ENCODE measurements at places on chromosomes 6 and 20.

DNA sequence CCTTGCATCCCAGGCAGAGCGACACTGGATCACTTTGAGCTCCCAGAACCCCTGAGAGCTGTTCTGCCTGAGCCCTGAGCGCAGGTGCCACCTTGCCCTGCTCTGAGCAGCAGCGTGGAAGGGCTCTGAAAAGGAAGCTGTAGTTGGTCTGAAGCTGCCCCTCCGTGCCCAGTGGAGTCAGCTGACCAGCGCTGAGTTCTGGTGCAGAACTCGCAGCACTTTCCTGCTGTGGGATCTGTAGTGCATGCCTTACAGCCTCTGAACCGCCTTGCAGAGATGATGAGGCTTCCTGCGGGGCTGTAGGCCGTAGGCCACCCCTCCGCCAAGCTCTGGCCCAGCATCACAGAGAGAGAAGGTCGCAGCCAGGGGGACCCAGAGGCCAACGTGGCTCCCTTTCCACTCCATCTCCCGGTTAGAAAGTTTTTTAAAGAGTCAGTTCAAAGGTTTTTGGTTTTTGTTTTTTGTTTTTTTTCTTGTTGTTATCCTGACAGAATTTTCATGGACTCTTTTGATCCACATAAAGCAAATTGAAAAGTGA is 158.3 kb upstream of the CST7 start:
- no peak for DNase-seq

GRCh38 chr20:11377761-11378160 is 539.9 kb upstream of the BTBD3 start:
- no peak for DNase-seq

DNA sequence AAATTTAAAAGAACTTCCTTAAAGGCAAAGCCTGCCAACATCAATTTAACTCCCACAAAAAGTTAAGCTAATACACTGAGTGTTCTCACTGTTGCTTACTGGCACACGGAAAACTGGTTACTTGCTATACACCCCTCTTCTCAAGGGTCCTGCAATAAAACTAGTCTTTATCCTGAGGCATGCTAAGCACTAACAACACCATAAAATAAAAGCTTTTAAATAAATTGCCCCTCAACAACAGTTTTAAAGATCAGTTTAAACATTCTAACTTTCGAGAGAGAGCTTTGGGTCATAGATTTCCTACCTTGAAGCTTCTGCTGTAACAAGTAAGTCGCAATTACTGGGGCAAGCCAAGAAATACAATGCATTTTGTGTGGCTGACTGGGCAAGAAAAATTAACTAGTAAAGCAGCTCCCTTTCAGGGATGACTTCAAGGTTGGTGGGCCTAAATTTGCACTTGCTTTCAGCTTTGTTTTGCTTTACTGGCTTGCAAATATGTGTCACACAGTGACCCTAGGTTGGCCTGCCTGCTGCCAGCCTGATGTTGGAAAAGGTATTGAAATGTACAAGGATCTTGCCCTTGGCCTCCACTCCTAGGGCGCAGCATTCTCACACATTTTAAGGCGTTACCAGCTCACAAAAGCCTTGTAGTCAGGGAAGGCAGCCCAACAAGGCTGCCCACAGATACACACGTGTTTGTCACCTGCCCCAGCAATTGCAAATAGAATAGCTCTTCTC is 4.0 kb upstream of the HEY2 start:
- DNase-seq, result no peak

- DNase-seq, result no peak
Observed at GRCh38 chr6:88626460-88626859, 337.0 kb downstream of the RNGTT start.

GRCh38 chr6:132830334-132830751 is 16.0 kb downstream of the RPS12 start:
- DNase-seq, result peak; percentile 69

GRCh38 chr6:99905209-99906106 is 88.6 kb downstream of the MCHR2 start:
- peak; percentile 42 for DNase-seq

DNA sequence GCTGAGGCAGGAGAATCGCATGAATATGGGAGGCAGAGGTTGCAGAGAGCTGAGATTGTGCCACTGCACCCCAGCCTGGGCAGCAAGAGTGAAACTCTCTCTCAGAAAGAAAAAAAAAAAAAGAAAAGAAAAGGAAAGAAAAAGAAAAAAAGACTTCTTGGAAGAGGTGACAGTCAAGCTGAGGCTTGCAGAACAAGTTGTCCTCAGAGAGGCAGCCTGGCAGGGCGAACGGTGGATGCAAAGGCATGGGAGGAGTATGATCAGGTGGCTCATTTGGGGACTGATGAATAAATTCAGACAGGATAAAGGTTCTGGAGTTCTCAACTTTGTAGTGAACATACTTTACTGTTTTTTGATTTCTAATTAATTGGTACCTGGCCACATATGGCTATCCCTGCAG is 12.4 kb downstream of the ZNF341 start:
- no peak for DNase-seq

- DNase-seq, result peak; percentile 32
Observed at GRCh38 chr20:45061244-45061643, 39.7 kb downstream of the KCNS1 start.

DNA sequence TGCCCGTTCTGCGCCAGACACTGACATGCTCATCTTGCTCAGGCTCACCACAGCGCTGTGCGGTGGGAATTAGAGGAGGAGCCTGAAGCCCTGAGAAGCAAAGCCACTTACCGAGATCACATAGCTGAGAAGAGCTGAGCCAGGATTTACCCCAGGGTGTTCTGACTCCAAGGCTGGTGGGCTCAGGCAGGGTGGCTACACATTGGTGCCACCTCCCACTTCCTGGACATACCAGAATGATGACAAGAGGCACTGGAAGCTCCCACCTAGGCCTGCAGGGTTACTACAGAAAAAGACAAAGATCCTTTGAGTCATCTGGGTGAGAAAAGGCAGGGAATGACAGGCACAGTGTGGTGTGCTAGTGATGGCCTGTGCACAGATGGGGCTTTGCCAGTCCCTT is 24.4 kb upstream of the FKBP1A start:
- no peak for DNase-seq

DNA sequence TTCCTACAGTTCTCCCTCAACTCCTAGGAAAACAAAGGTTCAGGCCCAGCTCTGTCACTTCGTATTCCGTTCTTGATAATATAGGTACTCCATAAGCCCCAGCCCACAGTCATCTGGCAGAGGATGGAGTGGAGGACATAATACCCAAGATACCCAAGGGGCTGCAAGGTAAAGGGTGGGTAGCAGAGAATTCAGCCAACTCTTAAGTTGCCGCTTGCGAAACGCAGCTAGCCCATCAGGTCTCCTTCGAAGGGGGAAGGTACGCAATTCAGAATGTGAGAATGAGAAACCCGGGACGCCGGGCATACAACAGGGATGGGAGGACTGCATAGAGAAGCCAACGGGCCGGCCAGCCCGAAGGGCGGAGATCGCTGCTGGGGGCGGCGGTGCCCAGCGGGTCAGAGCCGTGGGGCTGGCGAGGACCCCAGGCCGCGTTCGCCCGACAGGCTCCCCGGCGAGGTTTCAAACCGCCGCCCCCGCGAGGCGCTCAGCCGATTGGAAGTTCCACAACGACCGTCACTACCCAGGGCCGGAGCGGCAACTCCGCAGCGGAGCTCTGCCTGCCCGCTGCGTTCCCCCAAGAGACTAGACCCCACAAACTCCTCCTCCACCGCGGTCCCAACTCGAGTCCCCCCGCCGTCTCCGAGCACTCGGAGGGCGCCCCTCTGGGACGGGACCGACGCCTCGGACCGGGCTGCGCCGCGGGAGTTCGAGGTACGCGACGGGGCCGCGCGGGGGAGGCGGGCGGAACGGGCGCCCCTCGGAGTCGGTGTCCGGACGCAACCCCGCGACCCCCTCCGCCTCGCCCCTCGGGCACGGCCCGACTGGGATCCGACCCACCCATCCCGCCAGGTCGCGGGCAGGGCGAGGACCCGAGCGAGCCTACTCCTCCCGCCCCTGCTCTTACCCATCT is 911 bp downstream of the CDK19 start:
- peak; percentile 58 for DNase-seq

DNA sequence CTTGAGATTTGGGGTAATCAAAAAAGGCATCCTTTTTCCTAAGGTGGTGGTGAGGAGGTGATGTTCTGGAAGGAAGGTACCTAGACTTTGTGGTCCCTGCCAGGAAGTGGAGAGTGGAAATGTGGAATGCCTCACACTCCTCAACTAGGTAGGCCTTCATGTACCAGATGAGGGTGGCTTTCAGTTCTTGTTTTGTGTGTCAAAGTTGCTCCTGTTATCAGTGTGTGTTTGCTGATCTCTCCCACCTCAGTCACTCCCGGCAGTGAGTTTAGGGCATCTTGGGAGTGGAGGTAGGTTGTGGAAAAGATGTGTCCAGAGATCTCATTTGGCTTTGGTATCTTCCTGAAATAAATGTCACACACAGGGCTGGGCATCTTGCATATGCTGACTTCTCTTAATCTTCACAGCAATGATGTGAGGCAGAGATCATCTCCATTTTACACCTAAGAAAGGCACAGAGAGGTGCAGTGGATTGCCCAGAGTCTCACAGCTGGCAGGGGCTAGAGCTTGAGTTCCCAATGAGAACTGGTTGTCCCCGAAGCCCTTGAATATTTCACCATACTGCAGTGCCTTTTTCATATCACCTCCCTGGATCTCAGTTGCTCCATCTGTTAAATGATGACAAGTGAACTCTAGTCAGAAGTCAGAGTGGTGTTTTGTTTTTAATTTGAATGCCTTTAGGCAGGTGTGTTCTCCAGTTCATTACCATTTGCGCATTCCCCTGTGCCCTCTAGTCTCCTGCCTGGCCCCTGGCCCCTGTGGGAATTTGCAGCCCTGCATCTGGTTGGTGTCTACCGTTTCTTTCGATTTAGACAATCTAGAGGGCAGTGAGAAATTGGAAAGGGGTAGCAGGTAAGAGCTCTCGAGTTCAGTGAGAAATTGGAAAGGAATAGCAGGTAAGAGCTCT is 2.9 kb downstream of the PKIG start:
- no peak for DNase-seq
